ENCODE measurements at places on chromosomes 2 and 18. TPM values are rescaled to one million over a fixed set of nuclear protein-coding genes. Genes with fewer than 3 reads are reported as not detected.

Gene NAT8
- total RNA-seq, result not detected

Gene SERPINB7
- total RNA-seq, result not detected

Gene PLEK
- total RNA-seq, result 0.22 TPM

Gene RSAD2
- 0.13 TPM for total RNA-seq

Gene AOX1
- 8.6 TPM for total RNA-seq

Gene PNPT1
- total RNA-seq, result 49.1 TPM

Gene SOX11
- total RNA-seq, result not detected

Gene PPP1R1C
- total RNA-seq, result 0.53 TPM

Gene SCG2
- total RNA-seq, result not detected

Gene LCT
- total RNA-seq, result under 0.01 TPM

Gene ATP6V1C2
- not detected for total RNA-seq

Gene MRPS5
- 53.3 TPM for total RNA-seq

Gene ST8SIA3
- not detected for total RNA-seq

Gene ING5
- 19.3 TPM for total RNA-seq

Gene GPN1
- 55.2 TPM for total RNA-seq

Gene MYO1B
- total RNA-seq, result 84.6 TPM

Gene RNF25
- total RNA-seq, result 24.2 TPM

Gene IFIH1
- 5.6 TPM for total RNA-seq

Gene SP140
- not detected for total RNA-seq

Gene TYW5
- total RNA-seq, result 13.6 TPM

Gene FBXO41
- 0.66 TPM for total RNA-seq

Gene ZDBF2
- total RNA-seq, result 19.2 TPM

Gene CFAP221
- total RNA-seq, result not detected

Gene SLC11A1
- total RNA-seq, result 0.13 TPM

Gene CTDP1
- 29.1 TPM for total RNA-seq

Gene HJURP
- 42.0 TPM for total RNA-seq

Gene SDC1
- total RNA-seq, result 1.6 TPM

Gene C18orf54
- 26.9 TPM for total RNA-seq

Gene METTL8
- total RNA-seq, result 48.9 TPM

Gene CFC1
- not detected for total RNA-seq

Gene RAD51AP2
- total RNA-seq, result not detected

Gene MLPH
- 0.27 TPM for total RNA-seq

Gene CD8A
- total RNA-seq, result not detected

Gene TMEM178A
- total RNA-seq, result 0.80 TPM

Gene LGALSL
- total RNA-seq, result 4.7 TPM

Gene PSMA8
- not detected for total RNA-seq

Gene HOXD9
- total RNA-seq, result not detected

Gene SNRPD1
- 37.3 TPM for total RNA-seq

Gene GCFC2
- 36.7 TPM for total RNA-seq

Gene CHRND
- not detected for total RNA-seq

Gene SERPINB4
- total RNA-seq, result not detected

Gene OR6B2
- total RNA-seq, result not detected

Gene RGPD3
- total RNA-seq, result 0.53 TPM

Gene CCDC74B
- 0.66 TPM for total RNA-seq

Gene CD28
- total RNA-seq, result under 0.01 TPM

Gene CHRNG
- total RNA-seq, result not detected

Gene NOL4
- total RNA-seq, result not detected

Gene SPOPL
- total RNA-seq, result 25.9 TPM

Gene SCTR
- total RNA-seq, result not detected

Gene GPATCH11
- 15.1 TPM for total RNA-seq

Gene ALK
- total RNA-seq, result not detected
